ENCODE measurements at places on chromosomes 16 and 17. TPM values are rescaled to one million over a fixed set of nuclear protein-coding genes. Genes with fewer than 3 reads are reported as not detected.

Gene TCF25
- total RNA-seq = 170 TPM

Gene NKIRAS2
- 44.2 TPM for total RNA-seq

Gene B4GALNT2
- under 0.01 TPM for total RNA-seq

Gene HSPB9
- total RNA-seq = not detected

Gene CNGB1
- not detected for total RNA-seq

Gene GPR179
- total RNA-seq = not detected

Gene PLLP
- total RNA-seq = 16.9 TPM

Gene CES1
- total RNA-seq = 0.34 TPM
